Activated naive CD8-positive, alpha-beta T cell treated with anti-CD3 and anti-CD28 coated beads, Interleukin-2, amount 50 U/mL, for 16 hours (primary cell): ENCODE measurements at places on chromosomes 1 and 21.

- DNase-seq, result no peak
Measured at GRCh38 chr1:52559875-52560274, 7.0 kb upstream of the TUT4 start.

GRCh38 chr1:1137256-1138045 lies 21.6 kb upstream of the C1orf159 start:
- peak; percentile 29 for DNase-seq

DNA sequence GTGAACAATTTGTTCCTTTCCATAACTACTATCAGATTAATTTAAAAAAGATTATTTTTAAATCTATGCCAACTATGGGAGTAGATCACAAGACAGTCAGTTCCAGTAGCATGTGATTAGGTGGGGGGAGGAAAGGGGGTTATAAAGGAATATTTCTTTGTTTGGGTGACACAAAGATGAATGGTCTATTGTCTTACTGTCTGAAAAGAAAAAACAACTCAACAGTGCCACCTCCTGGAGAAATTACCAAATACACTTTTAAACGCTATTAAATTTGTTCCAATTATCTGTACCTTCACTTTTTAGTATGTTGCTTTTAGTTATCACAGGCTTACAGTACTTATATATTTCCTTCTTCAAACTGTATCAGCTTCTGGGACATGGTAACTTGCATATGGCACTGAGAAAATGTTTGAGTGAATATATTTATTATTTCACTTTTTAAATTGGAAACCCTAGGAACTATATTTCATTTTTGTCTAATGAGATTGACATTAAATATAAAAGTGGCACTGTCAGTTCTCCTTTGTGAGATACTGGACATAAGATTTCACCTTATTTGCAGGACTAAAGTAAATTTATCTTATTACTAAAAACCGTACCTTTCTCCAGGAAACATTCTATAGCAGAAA lies 1.7 kb upstream of the SORT1 start:
- DNase-seq, result no peak

DNA sequence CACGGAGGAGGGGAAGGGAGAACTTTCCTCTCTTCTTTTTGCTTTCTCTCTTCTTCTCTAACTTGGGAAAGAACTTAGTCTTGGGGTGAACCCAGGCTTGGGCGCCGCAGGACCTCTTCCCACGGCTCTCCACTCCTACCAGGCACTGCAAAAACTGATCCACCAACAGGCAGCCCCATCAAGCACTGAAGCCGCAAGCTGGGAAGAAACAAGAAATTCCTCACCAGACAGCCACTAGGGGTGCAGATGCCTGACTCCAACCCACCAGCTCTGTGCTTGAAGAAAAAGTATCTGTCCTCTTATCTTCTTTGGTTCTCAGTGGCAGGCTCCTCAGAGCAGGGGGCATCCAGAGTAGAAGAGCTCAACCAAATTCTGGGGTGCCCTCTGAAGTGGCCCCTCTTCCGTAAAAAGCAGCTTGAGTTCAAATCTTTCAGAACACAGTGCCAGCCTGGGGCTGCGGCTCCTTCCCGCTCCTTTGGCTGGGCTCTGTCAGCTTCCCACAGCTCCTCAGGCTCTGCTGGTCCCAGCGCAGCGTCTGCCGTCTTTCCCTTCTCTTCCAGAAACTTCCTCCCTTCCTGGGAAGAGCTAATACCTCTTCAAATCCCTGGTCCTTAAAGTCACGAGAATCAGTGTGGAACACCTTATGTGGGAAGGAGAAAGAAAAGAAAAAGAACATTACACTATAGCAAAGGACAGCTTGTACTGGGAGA lies 2.4 kb downstream of the SLC41A1 start:
- no peak for DNase-seq

DNA sequence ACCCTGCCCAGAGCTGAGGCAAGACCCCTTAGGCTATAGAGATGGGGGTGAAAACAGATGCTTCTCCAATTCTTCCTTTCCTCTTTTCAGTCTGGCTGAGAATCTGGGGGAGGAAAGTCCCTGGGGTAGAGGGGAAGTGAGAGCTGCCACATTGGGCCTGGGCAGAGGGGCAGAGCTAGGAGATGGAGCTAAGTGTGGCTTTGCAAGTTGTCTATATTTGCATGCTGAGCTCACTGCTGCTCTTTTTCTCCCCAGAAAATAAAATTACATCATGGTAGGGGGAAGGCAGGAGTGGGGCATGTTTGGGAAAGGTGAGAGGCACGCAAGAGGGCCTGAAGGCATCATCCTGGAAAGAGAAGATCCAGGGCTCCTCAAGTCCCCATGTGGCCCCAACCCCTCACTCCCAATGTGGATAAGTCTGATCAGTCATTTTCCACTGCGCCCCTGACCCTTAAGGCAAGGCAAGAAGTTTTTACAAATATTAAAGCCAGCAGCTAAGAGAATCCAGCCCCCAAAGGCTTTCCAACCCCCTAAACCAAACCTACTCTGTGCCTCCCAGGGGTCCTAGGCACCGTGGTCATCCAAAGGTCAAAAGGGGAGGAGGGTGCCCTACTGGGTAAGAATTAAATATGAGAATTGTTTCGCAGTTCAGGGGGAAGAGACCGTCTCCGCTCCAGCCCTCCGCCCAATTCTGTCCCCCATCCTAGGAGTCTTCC lies 500 bp upstream of the PEA15 start:
- DNase-seq, result no peak

DNA sequence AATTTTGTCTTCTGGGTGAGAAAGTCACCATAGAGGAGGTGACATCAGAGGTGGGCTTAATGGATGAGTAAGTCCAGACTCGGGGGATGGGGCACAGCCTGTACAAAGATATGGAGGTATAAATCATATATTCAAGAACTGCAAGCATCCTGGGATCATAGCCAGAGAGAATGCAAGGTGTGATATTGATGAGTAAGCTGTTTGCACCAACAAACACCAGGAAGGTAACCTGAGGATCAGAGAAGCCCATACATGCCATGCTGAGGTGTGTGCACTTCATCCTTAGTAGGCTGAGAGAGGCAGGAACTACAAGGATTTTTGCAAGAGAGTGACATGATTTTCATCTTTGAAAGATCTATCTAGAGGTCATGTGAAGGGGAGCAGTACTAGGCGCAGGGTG lies 306.4 kb downstream of the HHAT start:
- no peak for DNase-seq

GRCh38 chr1:93814795-93815340 lies 64.1 kb downstream of the DNTTIP2 start:
- no peak for DNase-seq

DNA sequence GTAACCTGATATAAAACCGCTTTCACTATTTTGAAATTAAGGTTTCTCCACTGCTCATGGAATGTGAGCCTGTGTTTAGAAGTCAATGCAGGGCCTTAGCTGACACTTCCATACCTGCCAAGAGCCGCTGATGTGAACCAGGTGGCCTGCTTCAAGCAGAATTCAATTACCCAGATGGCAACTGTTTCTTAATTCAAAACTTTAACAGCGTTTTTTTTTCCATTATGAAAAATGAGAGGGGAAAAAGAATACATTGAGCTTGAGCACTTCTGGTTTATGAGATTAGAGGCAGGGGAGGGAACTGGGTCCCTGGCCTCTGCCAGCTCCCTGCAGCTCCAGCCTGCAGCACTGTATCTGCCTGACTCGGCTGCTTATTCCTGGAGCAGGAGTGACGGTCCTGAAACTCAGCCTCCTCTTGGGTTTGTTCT lies 7.7 kb upstream of the ATP1A1 start:
- no peak for DNase-seq

DNA sequence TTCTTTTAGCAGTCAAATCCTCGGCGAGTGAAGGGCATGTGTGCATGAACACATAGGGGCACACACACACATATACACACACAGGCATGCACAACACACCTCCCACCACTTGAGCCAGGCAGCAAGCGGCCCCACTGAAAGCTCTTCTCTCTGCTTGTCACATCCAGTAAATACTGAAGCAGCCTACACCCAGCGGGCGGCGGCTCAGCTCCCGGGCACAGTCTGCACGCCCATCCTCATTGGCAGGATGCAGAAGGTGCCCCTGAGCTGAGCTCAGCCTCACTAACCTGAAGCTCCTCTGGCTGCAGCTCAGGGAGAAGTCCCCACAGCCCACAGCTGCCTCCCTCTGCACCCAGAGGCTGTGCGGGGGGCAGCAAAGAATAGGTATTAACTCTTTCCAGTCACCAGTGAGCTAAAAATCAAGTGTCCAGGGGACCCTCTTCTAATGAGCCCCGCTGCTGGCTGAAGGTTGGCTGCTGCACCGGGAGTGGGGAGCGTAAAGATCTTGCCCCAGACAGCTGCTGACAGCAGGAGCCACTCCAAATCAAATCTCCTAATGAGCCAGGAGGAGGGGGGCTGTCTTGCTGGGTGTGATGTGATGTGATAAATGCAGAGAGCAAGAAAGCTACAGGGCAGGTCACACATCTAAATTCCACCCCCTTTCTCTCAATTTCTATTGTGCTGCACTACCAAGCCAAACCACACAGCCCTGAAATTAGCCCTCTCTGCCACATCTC lies 12.5 kb downstream of the RGS8 start:
- DNase-seq, result no peak

DNA sequence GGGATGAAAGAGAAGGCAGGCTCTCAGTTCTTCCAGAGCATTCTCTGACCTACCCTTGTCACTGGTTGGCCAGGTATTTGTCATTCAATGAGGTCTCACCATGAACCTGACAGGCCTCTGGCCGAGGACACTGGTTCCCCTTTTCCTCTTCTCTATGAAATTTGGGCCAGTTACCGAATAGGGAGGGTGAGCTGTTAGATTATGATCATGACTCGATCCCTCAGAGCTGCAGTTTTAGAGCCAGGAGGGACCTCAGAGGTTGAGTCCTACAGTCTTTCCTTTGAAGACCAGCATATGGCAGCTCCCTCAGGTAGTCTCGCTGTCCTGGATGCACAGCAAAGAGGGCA lies 29.5 kb upstream of the CLSTN1 start:
- no peak for DNase-seq

DNA sequence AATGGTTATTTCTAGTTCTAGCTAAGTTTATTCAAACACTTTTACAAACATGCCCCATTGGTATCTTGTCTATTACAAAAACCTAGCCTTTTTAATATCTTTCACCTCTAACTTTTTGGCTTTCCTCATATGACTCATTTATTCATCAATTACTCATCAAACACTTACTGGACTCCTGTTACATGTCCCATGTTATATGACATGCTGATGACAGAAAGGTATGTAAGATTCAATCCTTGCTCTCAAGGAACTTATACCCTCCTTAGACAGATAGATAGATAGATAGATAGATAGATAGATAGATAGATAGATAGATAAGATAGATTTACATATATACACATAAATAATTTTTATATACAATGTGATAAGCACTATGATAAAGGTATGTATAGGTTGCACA lies 33.9 kb upstream of the INSL5 start:
- DNase-seq, result no peak

- DNase-seq, result no peak
Measured at GRCh38 chr1:164561472-164561871, 2.5 kb downstream of the PBX1 start.

DNA sequence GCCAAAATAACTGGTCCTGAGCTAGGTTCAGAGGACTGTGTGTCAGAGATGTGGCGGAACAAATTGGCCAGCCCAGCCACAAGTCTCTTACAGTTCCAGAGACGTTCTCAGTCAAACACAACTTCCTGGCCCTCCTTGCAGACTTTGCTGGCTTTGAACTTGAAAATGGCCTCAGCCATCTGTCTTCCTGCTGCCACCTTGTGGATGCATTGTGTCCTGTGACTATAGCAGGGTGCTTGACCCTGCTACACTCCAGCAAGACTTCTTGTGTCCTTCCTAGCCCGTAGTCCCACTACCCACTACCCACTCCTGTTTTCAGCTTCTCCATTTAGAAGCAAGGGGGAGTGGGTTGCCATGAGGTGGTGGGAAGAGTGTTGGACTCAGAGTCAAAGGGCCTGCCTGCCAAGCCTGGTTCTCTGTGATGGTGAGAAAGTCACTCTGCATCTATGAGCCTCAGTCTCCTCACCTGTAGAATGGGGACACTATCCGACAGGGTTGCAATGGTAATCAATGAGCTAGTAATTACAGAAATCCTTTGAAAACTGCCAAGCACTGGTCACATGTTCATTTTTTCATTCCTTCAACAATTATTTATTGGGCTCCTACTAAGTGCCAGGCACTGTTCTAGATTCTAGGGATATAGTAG lies 109.9 kb downstream of the IGSF21 start:
- no peak for DNase-seq

GRCh38 chr1:115632251-115633026 lies 9.3 kb upstream of the VANGL1 start:
- DNase-seq, result no peak

DNA sequence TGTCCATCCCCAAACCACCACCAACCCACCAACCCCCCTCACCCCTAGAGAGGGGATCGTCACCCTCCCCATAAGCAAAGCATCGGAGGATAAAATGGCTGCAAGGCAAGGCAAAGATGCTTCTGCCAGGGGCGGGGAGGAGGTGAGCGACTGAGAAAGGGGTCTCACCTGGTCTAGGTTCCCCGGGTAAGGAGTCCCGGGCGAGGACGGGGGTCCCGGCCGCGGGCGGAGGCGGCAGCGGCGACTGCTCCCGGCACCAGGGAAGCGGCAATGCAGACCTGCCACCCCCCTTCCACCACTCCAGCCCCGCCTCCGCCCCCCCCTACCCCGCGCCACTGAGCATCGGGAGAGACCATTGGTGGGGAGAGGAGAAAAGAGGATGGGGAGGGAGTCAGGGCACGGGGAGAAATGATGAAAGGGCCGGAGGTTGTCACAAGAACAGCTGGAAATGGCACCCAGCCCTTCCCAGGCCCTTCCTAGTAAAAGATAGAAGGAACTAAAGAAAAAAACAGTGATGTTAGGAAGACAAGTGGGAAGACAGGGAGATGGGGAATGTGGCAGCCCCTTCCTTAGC lies at the start of gene SV2A:
Gene SV2A (minus strand): TSS at position 274 of the 574 bp plus-strand sequence. CDS start 4,004 bp downstream, outside the sequence.
- DNase-seq, result no peak

- DNase-seq, result no peak
Measured at GRCh38 chr21:25756190-25756932, 21.6 kb downstream of the GABPA start.

- DNase-seq, result no peak
Measured at GRCh38 chr1:50417946-50418599, 5.2 kb downstream of the DMRTA2 start.

- no peak for DNase-seq
Measured at GRCh38 chr1:226779561-226779960, 40.5 kb upstream of the ITPKB start.

- no peak for DNase-seq
Measured at GRCh38 chr1:6832531-6833188, 47.4 kb downstream of the CAMTA1 start.

DNA sequence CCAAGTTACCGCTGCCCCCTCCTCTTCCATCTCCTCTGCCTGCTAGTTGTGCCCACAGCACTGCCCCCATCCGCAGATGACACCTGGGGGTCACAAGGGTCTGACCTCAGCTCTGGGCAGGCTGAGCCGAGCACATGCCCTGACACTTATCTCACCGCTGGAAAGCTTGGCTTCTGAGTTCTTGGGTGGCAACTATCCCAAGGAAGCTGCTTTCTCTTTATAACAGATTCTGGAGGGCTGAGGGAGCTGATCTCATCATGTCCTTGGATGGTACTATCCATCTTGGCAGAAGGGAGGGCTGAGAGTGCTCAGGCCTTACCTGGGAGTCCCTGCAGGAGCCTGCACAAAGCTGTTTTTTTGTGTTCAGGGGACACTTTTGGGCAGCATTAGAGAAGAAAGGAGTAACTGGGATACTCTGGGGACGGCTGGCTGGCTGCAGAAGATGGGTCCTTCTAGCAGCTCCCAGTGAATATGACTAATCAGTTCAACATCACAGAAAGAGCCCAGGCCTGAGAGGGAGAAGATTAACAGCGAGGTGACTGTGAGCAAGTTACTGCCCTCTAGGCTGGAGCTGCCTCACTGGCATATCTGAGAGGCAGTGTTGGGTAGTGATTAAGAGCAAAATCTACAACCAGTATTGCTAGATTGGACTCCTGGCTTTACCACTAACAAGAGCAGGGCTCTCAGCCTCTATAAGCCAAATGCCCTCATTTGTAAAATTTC lies 71.6 kb downstream of the PLXNA2 start:
- DNase-seq, result no peak
